ENCODE measurements at places on chromosomes 6 and 20. TPM values are rescaled to one million over a fixed set of nuclear protein-coding genes. Genes with fewer than 3 reads are reported as not detected.
A peak's percentile ranks its signal among the peaks of the same experiment; 100 is the strongest.

The SIM1 gene
- not detected for total RNA-seq

The SULF2 gene
- 33.7 TPM for total RNA-seq

The ATP6V1G2 gene
- total RNA-seq, result 6.0 TPM

The FAM184A gene
- total RNA-seq, result 2.2 TPM

The BPIFB1 gene
- total RNA-seq, result not detected

The METTL24 gene
- total RNA-seq, result 1.5 TPM

The ZC3H12D gene
- total RNA-seq, result 1.3 TPM

The EPB41L1 gene
- total RNA-seq, result 17.5 TPM

The VARS2 gene
- total RNA-seq, result 12.1 TPM

The OPN5 gene
- total RNA-seq, result not detected

The DNAJC5 gene
- 41.2 TPM for total RNA-seq

The HRH3 gene
- not detected for total RNA-seq

The HTR1E gene
- not detected for total RNA-seq

DNA sequence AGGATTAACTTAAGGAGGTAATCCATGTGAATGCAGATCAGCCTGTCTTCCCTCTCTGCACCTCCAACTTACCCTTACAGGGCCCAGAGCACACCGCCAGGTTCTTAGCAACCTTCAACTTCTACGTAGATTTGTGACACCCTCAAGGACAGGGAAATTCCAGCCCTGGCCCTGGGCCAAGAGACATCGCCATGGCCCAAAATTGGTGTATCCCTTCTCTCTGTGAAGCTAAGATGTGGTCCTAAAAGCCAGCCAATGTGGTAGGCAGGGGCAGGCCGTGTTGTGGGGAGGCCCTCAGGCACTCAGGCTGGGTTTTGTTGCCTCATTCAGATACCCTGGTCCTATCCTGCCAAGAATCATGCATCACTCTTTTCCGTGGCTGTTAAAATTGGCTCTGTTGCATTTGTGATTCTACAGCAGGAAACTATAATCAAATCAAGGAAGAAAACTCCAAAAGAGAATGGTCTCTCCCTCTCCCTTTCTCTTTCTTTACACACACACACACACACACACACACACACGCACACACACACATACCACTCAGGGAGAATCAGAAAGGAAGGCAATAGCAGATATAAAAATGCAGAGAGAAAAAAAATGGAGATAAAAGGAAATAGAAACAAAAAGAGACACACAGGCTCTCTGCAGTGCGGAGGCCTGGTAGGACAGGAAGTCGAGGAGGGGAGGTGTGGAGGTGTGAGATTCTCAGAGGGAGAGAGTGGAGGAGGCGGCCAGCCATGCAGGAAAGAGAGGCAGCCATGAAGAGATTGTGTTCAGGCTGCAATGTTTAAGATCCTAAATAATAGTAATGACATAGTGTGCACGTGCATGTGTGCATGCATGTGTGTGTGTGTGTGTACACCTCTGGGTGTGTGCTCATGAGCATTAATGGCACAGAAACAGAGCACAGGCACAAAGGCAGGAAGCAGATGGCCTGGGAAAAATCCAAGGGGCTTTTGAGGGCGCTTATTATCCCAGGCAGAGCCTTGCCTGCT is 201.8 kb upstream of the LRFN2 start:
- no peak for DNase-seq

DNA sequence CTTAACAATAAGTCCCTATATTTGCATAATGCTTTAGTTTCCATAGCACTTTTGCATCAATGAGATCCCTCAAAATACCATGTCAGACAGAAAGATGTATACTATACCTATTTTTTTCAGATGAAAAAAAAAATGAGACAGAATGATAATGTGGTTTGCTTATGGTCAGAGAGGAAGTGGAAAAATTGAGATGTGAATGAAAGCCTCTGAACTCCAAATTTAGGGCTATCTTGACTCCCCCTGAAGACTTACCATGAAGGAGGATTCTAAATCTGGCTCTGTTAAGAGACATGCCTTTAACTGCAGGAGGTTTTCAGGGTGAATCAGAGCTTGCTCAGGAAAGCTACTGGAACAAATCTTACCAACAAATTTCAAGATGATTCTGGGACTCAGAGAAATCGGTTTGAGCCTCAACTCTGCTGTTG is 176.2 kb downstream of the ISM1 start:
- DNase-seq, result no peak

DNA sequence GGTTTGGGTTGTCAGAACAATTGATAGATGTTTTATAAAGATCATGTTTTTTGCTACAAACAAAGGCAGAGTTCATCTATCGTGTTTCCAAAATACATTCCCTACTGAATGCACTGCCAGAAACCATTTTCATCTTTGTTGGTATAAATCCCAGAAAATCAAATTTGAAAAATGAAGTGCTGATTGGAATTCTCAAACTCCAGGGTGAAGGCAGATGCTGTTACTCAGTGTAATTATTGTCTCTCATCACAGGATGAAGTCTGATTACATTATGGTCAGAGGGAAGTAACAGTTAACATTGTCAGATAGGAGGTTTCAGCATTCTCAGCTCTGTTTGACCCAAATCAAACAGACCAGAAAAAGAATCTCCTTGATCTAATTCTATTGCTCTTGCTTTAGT is 198.4 kb upstream of the KCNK16 start:
- DNase-seq, result no peak

GRCh38 chr6:116010790-116011401 is 49.8 kb downstream of the FRK start:
- DNase-seq, result peak; percentile 77

- no peak for DNase-seq
These were observed 198.7 kb downstream of the TFAP2C start for GRCh38 chr20:56827763-56828162.

DNA sequence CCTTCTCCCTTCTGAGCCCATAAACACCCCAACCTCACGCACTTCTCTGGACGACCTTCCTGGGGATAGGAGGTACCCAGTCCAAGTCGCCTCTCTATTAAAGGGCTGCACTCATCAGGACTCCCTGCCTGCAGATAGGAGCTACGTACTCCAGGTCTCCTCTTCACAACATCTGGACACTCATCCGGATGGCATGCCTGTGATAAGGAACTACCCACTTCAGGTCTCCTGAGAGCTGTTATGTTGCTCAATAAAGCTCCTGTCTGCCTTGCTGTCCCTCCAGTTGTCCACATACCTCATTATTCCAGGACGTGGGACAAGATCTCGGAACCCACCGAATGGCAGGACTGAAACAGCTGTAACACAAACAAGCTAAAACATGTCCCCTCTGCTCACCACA is 548.0 kb downstream of the TBC1D32 start:
- DNase-seq, result no peak

- DNase-seq, result no peak
These were observed 30.5 kb upstream of the AKAP12 start for GRCh38 chr6:151209071-151209831.

GRCh38 chr6:168018664-168019063 is 21.2 kb downstream of the KIF25 start:
- no peak for DNase-seq

GRCh38 chr20:50810063-50810462 is 15.2 kb downstream of the BCAS4 start:
- no peak for DNase-seq

DNA sequence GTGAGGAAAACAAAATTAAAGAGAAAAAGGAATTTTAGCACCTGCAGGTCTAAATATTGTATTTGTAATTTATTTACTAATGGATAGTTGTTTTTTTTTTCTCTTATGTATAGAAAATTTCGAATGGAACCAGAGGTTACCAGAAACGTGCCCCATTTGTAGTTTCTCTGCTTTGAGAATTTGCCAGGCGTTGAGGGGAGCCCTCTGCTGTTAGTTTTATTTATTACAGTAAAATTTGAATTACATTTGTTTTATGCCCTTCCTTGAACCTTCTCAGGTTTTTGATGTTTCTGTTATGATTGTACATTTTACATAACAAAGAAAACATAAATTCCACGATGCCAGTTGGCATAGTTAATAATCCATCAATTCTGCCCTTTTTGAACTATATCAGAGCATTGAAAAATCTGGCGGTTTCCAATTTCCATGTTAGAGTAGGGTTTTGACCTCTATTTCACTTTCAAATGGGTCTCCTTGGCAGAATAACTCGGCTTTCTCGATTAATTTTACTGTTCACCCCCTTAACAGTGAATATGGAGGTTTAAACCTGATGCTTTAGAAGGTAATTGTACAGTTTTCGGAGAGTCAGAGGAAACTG is 35.1 kb upstream of the RFPL4B start:
- DNase-seq, result no peak

- no peak for DNase-seq
These were observed 159.1 kb downstream of the MTHFD1L start for GRCh38 chr6:151024597-151024996.

DNA sequence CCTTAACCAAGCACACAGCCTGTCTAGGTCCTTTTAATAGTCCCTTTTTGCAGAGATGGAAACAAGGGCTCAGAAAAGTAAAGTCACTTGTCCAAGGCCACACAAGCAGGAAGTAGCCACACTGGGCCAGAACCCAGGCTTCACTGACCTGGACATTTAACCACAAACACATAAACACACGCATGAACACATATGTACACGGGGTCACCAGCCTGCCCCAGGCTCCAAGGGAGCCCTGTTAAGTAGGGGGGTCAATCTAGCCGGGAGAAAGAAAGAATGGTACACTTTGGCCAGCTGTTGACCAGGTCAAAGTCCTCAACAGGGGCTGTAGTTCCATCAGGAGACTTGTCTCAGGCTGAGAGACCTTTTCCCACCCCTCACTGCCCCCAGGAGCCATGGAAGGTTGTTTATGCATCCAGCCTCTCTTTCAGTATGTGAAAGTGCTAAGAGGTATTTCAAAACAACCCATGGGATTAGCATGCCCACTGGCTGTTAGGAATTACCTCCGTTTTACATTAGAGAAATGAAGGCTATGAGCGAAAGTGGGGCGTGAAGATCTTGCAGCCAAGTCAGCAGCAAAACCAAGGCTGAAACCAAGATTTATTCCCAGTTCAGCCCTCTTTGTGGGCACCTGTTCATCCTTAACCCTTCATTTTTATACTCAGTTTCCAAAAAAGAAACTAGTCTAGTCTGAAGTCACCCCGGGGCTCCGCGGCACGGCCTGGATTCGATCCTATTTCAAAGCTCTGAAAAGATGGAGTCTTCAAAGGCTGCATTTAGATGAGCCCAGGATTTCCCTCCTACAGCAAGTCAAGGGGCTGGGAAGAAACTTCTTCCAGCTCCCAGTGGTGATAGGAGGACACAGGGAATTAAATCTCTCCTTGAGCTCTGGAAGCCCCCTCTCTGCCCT is 9.8 kb downstream of the SDC4 start:
- DNase-seq, result no peak

GRCh38 chr6:27159725-27160124 is 87.8 kb upstream of the PRSS16 start:
- no peak for DNase-seq

- no peak for DNase-seq
These were observed 1067.5 kb upstream of the MAP3K7 start for GRCh38 chr6:91654357-91654756.

DNA sequence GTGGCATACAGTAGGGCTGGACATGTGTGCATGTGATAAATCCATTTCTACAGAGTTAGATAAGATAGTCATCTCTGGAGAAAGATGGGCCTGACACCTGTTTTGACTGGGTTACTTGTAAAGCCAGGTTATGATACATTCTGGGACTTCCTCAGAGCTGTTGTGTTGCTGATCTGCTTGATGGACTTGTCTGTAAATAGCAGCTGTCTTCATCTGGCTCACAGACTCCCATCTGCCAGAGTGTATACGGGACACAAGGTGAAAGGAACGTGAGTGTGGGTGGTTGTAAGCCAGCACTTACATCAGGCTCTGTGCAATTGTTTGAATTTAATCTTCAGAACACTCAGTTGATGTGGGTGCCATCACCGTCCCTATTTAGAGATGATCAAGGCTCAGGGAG is 49.8 kb downstream of the ZDHHC14 start:
- DNase-seq, result no peak

- no peak for DNase-seq
These were observed 173.1 kb downstream of the HACE1 start for GRCh38 chr6:104686550-104687175.

GRCh38 chr20:54048891-54049545 is 21.4 kb downstream of the BCAS1 start:
- no peak for DNase-seq

- no peak for DNase-seq
These were observed 533.6 kb downstream of the HAO1 start for GRCh38 chr20:7406671-7407070.

DNA sequence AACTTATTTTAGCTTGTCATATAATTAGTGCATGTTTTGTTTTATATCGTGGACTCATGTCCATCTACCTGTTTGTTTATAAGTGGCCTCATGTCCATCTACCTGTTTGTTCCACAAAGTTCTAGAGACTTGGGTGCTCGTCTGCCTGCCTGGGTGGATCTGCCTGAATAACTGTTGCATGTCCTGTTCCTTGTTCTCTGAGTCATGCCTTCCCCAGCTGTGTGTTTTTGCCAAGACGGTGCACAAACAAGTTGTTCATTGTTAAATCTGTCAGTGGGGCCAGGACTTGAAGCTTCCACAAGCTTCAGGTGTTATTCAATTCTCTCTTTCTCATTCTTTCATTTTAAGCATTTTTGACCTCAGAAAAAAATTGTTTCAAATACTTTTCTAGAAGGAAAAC is 358.0 kb upstream of the CITED2 start:
- DNase-seq, result peak; percentile 63

DNA sequence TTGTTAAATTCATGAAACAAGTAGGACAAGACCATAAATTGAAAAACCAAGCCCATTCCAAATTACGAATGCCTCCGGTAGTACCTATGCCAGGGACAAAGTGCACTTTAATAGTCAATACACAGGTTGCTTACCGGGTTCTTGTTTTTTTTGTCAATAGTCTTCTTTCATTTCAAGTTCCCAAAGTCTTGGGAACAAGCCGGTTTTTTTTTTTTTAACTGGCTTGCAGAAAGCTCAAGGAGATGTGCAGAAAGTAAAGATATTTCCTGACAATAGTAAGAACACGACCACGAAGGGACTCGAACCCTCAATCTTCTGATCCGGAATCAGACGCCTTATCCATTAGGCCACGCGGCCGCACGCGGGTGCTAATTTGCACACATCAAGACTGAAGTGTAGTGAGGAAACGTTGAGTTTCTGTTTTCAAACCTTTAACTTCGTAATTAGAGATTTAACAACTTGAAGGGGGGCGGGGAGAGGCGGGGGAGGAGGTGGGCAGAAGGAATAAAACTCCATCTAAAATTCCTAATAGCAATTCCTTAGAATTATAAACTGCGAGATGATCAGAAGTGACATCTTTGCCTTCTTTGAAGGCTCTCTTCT is 181.0 kb downstream of the TRIM27 start:
- DNase-seq, result no peak
